ENCODE measurements at places on chromosomes 7 and 10.

GRCh38 chr7:151129117-151129959, 38.2 kb downstream of the GBX1 start:
- DNase-seq: no peak

GRCh38 chr7:43768201-43768886, 9.9 kb downstream of the BLVRA start:
- DNase-seq: no peak

GRCh38 chr10:127148933-127149220, 47.5 kb downstream of the INSYN2A start:
- no peak for DNase-seq

GRCh38 chr10:69492746-69493462, 41.6 kb downstream of the TSPAN15 start:
- no peak for DNase-seq

- no peak for DNase-seq
Measured at GRCh38 chr7:73351447-73352167, 23.6 kb downstream of the FKBP6 start.

DNA sequence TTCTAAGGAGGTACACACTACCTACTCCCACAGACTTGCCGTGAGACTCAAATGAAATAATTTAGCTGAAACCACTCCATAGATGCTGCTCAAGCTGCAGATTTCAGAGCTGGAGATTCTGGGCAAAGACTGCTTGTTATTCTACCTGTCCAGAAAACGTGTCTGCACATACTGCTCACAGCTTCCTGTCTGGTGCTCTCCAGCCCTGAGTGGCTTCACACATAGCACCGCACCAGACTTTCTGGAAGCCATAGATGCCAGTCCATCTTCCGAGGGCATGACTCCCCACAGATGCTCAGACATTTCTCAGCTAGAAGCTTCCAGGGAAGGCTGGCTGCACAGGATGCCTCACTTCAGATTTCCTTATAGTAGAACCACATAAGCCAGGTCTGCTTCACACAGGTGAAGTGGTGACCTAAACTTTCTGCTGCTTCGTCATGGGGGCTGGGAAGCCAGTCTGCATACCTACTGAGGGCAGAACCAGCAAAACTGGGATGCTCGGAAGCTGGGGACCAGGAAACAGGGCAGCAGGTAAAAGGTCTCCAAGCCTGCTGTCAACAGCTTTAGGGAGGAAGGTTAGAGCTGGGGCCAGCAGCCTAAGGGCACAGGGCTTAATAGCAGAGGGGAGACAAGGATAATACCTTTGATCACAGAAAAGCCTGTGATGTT, 18.2 kb downstream of the CCDC6 start:
- DNase-seq: no peak

DNA sequence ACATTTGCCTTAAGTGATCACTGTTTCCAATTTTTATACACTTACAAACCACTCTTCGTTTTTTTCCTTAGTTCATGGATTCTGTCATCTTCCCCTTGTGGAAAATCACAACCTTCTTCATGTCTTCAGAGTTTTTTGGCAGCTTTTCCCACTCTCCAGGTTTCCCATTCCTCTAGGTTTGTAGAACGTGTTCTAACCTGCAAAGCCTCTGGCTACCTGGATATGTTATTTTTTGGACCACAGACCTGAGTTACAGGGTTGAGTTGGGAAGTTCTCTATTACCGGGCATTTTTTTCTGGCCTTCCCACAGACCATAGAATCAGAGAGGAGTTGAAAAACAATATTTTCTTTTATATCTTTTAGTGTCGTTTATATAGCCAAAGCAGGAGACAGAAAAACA, 30.2 kb downstream of the NRG3 start:
- DNase-seq: no peak

DNA sequence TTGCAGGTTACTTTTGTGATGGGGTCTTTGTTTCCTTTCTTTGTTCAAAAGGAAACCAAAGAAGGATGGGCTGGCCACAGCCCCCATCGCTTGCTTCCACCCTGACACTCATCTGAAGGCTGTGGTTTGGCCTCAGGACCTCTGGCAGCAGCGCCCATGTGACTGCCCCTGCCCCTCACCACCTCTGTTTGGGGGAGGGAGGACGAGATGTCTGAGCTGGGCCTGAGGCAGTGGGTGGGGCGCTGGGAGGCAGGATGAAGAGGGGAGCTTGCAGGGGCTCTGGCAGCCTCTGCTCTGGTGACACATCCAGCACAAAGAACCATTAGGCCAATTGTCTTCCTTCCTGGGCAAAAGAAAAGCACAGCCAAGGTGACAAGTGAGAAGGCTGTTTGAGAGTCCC, 15.9 kb upstream of the CHST15 start:
- DNase-seq: no peak

DNA sequence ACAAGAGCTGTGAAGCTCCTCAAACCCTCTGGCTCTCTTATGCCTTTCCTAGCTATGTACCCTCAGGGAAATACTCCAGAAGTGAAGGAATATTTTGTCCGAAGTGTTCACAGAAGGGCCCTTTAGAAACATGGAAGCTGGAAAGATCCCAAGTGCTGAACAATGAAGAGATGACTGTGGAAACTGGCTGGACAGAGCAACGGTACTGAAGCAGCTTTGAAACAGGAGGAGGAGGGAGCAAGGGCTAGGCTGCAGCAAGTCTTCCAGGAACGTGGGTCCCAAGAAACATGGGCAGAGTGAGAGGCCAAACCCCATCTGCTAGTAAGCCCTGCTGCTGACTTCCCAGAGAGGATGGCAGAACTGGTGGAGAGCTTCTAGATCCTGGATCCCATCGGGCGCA, 3.0 kb upstream of the PSAP start:
- no peak for DNase-seq

DNA sequence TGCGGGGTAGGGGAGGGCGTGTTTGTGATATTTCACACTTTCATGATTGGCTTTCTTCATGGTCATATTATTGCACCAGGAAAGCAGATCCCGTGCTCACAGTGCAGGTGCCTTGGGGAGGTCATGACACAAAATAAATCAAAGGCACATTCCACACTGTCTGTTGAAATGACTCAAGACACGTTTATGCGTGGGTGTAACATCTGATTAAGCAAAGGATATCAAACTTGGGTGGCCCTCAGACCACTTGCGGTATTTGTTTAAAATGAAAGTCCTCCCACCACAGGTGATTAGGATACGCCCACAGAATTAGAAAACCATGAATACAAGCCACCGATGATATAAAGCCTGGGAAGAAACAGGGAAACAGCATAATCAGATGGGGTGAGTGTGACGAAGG, 51.1 kb downstream of the SVIL start:
- no peak for DNase-seq

Data from non-pigmented ciliary epithelial cell (primary cell).